ENCODE measurements at places on chromosomes 7 and 10.
A peak's percentile ranks its signal among the peaks of the same experiment; 100 is the strongest.

- no peak for DNase-seq
Measured at GRCh38 chr7:55571511-55572377, 558 bp downstream of the VOPP1 start.

DNA sequence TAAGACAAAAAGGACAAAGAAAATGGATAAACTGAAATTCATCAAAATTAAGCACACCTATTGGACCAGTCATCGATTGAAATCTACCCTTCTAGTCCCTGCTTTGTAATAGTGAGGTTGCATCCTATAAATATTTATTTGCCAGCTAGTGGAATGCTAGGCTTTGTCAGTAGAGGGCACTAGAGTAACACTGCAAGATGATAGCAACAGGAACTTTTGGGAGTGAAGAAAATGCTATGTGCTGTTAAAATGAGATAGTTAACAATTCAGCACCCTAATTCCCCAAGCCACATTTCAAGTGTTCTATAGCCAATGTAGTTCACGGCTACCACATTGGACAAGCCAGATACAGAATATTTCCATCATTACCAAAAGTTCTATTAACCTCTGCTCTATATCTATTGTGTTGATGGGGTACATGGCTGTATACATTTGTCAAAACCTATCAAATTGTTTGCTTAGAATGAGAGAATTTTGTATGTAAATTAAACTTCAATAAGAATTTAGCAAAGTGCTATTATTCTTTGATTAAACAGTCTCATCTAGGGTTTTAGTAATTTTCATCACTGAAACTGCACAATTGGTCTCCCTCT lies 69.8 kb downstream of the LSMEM1 start:
- DNase-seq, result peak; percentile 63

DNA sequence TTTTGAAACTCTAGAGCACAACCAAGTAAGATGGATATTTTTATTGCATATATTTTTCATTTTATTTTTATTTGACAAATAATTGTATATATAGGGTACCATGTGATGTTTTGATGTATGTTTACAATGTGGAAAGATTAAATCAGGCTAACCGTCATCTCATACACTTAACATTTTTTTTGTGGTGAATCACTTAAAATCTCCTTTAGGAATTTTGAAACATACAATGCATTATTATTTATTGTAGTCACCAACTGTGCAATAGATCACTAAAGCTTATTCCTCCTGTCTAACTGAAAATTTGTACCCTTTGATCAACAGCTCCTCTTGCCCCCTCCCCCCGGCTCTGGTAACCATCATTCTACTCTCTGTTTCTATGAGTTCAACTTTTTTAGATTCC lies 77.2 kb downstream of the DNAH11 start:
- DNase-seq, result no peak

GRCh38 chr7:8453535-8453934 lies 20.1 kb downstream of the NXPH1 start:
- DNase-seq, result no peak

DNA sequence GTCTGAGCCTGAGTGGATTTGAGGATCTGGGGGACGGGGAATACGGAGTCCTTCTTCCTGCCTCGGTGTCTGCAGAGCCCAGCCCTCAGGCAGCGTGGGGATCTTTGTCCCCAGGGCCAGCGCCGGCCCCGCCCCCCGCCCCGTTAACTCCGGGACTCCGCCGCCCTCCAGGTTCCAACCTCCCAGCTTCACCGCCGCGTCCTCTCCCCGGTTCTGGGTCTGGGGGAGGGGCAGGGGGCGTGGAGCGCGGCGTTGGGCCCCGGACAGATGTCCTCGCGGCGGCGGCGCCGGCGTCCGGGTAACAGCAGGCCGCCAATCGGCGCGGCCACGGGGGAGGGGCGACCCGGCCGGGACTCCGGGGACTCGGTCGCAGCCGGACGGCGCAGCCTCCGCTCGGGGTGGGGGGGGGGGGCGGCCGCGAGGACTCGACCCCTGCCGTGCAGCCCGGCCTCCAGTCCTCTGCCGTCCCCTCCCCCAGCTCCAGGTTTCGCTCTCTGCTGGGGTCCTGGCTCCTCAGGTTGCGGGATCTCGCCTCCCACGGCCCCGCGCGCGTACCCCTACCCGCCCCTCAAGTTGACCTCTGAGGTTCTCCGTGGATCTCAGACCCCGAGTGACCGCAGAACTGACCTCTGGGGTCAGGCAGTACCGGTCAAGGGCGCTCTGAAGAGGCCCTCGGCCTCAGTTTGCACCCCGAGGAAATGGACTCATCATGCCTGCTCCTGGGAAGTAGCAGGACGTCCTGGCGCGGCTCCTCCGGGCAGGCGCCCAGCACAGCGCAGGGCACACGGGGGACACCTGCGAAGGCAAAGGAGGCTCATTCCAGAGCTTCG lies 2.3 kb upstream of the ELFN1 start:
- DNase-seq, result no peak

DNA sequence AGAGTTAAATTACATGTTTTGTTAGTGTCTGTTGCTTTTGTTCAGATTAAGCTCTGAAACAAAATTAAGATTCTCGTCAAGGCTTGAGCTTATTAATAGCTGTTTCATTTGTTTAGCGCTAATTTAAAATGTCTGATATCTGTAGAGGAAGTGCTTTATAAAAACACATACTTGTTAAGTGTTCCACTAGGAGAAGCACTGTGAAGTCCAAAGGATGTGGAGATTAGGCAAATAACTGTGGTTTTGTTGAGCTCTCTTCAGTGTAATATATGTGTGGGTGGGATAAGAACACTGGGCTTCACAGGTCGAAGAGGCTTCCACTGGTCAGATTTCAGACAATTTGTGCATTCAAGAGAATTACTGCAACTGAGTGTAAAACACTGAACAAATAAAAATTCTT lies 242.0 kb downstream of the AUTS2 start:
- no peak for DNase-seq

DNA sequence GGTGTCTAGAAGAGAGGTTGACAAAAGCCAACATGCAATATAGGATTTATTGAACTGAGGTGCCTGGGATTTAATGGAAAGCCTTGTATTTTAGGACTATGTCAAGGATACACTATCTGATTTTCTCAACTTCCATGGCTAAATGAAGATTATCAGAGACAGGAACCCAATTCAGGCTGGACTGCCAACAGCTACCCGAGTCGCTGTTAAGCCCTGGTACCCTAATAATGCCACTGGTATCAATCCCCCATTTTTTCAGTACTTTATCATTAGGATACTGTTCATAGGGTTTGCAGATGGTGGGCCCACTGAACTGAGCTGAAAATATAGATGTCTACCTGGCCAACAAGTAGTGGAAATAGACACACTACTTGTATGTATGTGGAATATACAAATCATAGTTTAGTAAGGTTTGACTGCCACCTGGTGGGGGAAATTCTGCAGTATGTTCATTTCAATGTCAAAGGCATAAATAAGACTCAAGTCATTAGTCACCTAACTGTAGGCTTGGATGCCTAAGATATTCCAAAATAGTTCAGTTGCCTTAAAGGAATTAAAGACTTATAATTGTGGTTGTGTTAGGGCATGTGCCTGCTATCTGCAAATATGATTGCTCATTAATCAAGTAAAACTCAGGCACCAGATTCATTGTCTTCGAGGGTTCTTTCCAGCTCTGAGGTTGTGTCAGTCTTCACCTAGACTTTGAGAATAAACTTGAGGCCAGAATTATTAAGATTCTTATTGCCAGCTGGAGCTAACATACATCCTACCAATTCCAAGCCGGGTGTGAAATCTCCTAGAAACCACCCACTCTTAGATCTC lies 34.1 kb upstream of the NOBOX start:
- peak; percentile 41 for DNase-seq

Measured in skin of body (tissue), 3 donors.